Right renal pelvis (tissue), 4 donors: ENCODE measurements at places on chromosomes 1 and 21. TPM values are rescaled to one million over a fixed set of nuclear protein-coding genes. Genes with fewer than 3 reads are reported as not detected.

GRCh38 chr1:36305915-36306209 is 306 bp upstream of the SH3D21 start:
- DNase-seq: no peak

DNA sequence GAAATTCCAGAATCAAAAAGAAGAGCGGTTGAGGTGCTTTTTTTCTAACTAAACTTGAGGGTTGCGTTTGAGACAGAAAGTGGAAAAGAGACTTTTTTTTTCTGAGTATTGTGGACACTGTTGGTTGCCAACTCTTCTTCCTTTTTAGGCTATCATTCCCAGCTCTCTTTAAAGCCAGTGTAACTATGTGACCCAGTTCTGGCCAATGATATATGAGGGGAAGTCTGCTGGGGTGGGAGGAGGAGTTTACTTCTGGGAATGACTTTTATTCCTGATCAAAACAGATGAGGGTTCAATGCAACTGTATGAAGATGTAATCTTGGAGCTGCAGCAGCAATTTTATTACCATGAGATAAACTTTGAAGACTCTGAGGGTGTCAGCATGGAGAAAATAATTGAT is 17.3 kb upstream of the NMNAT2 start:
- no peak for DNase-seq

GRCh38 chr1:212860713-212861581 is 2.9 kb downstream of the FLVCR1 start:
- no peak for DNase-seq

GRCh38 chr1:243844186-243844585 is 5.9 kb downstream of the AKT3 start:
- no peak for DNase-seq

- no peak for DNase-seq
Observed at GRCh38 chr1:168949672-168950071, 156.8 kb upstream of the ATP1B1 start.

DNA sequence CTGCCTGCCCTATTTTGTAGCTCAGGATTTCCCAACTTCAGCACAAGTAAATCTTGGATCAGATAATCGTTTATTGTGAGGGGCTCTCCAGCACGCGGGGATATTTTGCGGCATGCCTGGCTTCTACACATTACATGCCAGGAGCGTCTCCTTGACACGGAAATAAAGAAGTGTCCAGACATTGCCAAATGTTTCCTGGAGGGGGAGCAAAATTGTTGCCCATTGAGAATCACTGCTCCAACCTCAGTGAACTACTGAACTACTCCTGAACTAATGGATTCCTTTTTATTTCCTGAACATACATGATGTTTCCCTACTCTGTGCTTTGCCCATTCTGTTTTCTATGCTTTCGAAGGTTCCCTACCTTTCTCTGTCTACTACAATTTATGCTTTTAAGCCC is 1359.1 kb upstream of the ADGRL2 start:
- no peak for DNase-seq

Gene CSMD2
- polyA plus RNA-seq: 1.3 TPM

Gene NEXN
- polyA plus RNA-seq: 12.7 TPM

Gene MPZ
- polyA plus RNA-seq: 12.5 TPM
